ENCODE measurements at places on chromosomes 4 and X. TPM values are rescaled to one million over a fixed set of nuclear protein-coding genes. Genes with fewer than 3 reads are reported as not detected.

CTAG1A gene
- not detected for total RNA-seq

PAK3 gene
- total RNA-seq = 3.7 TPM

NDP gene
- total RNA-seq = not detected

CNGA2 gene
- not detected for total RNA-seq

KDR gene
- 36.2 TPM for total RNA-seq

Data from adrenal gland (tissue), 19 donors.